T-helper 1 cell (primary cell): ENCODE measurements at places on chromosomes 5 and 9.

DNA sequence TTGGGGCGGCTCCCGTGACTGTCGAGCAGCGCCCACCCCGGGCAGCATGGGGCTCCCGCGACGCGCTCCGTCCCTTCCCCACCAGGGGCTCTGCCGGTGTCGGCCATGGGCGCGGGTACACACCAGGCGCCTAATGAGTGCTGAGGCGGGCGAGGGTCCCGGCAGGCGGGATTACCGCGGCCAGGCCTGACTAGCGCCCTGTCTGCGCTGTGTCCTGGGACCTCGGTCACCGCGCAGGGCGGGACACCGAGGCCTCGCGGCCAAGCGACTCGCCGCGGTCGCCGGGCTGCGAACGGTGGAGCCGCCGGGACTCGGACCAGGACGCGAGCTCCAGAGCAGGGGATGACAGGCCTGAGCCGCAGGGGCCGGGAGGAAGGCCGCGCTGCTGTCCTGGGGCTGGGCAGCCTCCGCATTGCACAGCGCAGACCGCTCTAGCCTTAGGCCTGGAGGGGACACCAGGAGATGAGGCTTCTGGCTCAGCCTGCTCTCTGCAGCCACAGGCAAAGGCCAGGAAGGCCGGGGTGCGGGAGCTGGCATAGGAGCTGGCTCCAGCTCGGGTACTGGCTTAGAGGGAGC is 14.1 kb downstream of the LCN10 start:
- no peak for DNase-seq

- peak; percentile 70 for DNase-seq
These were observed 14.4 kb upstream of the SCGB3A1 start for GRCh38 chr5:180605554-180606214.

- DNase-seq = no peak
These were observed 23.7 kb downstream of the CCDC171 start for GRCh38 chr9:15576350-15577050.

DNA sequence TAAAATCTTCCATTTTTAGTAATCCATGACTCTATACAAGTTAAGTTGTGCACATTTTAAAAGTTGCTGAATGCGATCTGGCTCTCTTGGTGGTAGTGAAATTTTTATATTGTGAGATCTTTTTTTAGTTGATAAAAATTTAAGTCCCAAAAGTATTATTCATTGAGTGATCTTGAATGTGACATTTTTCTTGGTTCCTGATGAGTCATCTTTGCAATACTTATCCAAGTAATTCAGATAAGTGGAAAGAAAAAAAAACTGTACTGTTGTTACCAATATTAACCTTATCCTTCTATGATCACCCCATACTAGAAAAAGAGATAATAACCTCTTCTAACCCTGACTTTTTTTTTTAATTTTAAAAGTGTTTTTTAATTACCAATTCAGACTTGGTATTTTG is 601.3 kb downstream of the PSAT1 start:
- no peak for DNase-seq

DNA sequence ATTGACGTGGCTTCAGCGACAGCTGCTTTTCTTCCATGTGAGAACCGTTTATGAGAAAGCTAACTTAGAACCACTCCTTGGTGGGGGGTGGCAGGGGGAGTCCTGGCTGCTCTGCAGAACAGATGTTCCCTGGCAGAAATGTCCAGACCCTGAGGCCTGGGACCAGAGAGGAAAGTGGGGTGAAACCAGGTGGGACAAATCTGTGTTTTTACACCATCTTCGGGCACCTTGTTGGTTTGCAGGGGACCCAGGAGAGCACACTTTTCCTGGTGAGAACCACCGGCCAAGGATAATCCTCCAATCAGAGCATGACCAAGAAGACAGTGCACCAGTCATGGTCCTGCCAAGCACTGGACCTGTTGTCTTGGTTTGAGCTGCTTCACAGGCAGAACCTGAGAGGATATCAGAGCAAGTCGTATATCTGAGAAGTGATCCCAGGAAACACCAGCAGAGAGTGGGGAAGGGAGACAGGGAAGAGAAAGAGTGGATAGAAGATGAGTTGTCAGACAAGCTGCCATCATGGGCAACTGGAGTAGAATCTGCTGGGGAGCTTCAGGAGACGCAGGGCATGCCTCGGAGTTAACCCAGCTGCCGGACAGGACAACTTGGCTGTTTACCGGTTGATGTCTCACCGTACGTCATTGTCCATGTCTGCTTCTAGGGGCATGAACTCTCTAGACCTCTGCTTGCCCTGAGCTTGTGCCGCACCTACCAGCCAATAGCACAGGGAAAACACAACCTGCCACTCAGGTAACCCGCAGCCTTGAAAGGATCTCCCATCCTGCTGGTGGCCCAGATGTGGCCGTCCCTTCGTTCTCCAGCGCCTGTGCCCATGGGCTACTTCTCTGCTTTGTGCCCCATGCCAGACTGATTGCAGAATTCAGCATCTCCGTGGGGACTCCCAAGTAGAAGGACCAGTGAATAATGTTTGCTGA is 178.4 kb upstream of the MVB12B start:
- DNase-seq = no peak

GRCh38 chr5:141135030-141135717 is at the start of gene PCDHB5:
PCDHB5 (plus strand) TSS chr5:141135206; CDS start chr5:141135435, 229 bp downstream.
- no peak for DNase-seq

DNA sequence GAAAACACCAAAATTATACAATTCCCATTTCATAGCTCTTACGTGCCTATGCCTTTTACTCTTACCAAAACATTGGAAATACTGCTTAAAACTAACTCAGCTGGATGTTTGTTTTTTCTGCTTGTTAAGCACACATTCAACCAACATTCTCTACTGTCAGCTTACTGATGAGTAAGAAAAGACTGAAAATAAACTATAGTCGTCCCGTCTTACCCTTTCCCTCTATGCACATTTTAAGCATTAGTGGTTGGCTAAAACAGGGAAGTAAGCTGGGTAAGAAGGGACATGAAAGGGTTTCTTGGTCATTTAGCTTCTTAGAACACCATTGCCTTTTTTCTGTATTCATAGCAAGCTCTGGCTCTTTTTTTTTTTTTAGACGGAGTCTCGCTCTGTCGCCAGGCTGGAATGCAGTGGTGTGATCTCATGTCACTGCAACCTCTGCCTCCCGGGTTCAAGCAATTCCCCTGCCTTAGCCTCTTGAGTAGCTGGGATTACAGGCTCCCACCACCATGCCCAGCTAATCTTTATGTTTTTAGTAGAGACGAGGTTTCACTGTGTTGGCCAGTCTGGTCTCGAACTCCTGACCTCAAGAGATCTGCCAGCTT is 232.1 kb upstream of the PCSK5 start:
- DNase-seq = no peak

DNA sequence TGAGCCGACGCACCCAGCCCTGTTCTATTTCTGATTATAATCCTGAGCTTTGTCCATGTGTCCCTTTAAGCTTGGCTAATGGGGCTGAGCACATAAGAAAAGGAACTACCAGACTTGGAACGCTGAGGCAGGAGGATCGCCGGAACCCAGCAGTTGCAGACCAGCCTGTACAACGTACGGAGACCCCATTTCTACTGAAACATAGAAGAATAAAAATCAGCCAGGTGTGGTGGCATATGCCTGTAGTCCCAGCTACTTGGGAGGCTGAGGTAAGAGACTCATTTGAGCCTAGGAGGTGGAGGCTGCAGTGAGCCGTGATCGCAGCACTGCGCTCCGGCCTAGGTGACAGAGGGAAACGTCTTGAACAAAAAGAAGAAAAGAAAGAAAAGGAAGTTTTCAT is 22.3 kb downstream of the TRIM7 start:
- DNase-seq = no peak

- DNase-seq = no peak
These were observed 15.3 kb downstream of the TGFBI start for GRCh38 chr5:136043968-136044610.

DNA sequence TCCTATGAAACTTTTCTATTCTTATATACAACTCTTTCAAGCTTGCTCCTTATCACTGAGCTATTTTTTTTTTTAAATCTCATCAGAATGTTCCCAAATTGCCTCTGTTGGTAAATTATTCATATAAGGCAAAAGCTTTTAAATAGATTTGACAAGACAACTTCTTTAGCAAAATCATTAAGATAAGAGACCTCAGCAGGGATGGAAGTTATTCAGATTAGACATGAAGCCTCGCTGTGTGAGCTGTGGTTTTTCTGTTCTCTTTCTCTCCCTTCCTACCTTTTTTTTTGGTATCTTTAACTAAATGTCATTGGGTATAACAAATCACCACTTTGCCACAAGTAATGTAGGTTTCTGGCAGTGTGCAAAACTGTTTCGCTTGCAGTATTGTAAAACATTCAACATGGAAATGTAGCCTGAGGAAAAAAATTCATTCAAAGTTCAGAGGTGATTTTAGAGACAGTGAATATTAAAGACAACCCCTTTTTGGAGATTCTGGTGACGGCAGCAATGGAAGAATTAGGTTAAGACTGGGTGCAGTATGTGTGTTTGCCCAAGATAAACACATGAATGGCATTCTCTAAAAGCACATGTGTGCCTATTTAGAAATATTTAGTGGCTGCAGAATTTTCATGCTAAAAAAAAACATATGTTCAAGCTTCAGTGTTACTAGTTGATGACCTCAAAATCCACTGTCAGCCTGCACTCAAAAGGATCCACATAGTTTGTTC is 467.1 kb downstream of the ZNF608 start:
- DNase-seq = no peak

DNA sequence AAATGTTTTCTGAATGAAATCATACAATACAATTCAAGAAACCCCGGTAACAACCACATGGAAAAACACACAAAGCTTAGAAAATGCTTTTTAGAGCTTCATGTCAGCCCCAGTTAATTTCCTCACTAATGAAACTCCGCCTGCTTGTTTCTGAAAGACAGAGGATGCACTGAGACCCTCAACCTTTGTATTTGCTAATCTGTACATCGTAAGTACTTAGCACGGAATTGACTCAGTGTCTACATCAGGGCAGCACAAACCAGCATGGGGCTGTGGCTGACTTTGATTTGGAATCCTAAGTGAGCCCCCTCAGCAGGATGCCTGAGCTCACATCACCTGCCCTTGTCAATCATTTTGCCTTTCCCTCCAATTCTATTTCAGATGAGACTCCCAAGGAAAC is 499.1 kb upstream of the MPDZ start:
- DNase-seq = no peak

- no peak for DNase-seq
These were observed 45.3 kb downstream of the PLPP7 start for GRCh38 chr9:131334629-131335367.

DNA sequence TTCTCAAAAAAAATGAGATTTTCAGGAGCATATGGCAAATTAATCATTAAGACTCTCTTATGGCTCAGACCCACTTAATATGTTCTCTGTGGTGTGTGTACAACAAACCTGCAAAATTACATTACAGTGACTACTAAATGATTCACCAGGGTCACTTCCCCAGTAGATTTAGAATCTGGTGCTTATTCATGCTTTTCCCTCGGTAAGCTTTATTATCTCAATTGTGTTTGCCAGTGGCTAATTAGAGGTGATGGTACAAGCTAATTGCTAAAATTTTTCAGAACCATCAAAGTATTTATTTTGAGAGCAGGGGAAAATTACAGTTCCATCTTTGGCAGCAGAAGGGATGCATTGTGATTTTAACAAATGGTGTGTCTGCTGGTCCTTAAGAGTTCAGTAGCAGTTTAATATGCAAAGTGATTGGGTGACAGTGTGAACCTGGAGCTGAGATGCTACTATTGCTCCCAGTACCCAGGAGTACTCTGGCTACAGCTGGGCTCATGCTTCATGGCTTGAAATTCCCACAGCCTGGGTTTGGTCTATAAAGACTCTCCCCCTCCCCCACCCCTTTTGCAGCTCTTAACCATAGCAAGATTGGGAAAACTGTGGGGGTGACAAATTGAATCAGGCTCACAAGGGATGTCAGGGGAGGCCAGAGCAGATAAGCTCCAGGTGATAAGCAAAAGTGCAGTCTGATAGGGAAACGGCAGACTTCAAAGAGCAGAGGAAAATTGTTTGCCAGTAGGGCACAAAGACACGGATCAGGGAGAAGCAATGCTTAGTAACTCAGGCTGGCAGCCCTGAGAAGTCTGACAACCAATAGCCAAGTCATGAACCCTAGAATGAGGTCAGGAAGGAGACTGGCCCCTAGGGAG is 92.8 kb upstream of the RAD23B start:
- no peak for DNase-seq

DNA sequence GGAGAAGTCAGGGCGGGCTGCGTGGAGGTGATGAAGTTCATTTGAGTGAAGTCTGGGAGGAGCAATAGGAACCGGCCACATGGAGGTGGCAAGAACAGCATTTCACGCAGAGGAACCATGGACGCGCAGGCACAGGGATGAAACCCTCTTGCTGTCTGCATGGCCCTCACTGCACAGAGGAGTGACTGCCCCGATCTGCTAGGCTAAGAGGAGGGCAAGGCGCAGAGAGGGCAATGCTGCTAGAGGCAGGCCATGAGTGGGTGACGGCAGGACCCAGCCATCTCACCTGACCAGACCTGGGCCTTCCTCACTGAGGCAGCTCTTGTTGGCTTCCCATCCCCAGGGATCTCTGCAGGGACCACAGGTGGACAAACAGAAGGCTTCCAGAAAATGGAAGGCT is 90.3 kb downstream of the BARX1 start:
- no peak for DNase-seq

DNA sequence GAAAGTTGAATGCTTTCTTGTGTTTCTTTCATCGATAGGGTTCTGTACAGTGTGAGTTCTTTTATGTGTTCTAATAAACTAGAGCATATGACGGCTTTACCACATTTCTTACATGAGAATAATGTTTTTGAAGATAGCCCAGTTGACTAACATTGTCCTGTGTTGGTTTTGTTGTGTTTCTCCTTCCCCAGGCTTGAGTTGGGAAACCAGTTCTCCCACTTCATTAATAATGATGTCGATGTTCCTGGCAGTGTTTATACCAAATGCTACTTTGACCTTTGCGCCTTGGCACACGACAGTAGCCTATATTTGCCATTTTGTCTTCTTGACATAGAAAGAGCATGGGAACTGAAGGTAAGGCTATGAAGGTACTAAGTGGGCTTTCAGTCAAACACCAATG is 14.4 kb upstream of the ZNF782 start:
- DNase-seq = no peak

DNA sequence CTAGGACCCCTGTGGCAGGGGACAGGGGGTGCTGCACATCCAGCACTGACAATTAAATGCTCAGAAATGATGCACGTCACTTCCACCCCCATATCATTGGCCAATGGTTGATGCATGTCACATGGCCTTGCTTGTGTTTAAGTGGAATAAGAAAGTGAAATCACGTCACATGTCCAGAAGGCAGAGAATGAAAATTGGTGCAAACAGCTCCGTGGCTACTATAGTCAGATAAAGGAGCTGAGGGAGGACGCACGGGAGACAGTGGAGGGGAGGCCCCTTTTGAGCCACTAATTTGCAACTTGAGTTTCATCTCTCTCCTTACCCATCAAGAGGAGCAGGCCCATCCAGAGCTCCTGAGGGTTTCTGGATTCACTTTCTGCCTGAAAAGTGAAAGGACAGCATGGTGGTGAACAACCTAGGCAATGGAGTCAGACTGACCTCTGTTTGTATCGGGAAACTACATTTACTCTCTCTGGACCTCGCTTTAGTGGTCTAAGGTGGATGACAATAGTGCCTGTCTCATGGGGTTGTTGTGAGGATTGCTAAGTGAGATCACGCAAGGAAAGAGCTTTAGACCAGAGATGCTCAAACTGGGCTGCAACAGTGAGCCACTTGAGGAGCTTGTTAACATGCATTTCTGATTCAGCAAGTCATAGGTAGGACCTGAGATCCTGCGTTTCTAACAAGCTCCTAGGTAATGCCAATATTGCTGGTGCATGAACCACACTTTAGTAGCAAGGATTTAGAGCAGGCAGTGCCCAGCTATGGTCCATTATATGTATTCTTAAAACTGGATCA is 133.9 kb upstream of the ADRA1B start:
- no peak for DNase-seq
